ENCODE measurements at places on chromosomes 4 and X.

GRCh38 chr4:40305328-40306170, 29.6 kb upstream of the CHRNA9 start:
- DNase-seq = no peak

GRCh38 chrX:107662824-107663223, 34.5 kb downstream of the PRPS1 start:
- no peak for DNase-seq

DNA sequence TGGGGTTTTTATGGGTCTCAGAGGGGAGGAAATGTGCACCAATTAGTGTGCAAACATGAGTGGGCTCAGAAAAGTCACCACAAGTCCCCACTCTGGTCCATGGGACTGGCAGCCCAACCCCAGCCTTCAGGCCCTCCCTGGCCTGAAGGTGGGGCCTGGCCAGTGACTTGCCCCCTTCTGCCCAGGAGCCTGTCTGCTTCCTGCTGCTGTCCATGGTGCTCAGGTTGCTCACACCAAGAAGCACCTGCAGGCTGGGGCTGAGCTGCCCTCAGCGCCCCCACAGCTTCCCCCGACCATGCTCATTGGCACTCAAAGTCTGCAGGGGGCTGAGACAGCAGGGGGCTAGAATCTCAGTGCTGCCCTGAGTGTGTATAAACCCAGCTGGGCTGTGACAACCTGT, 30.6 kb upstream of the GC start:
- peak; percentile 10 for DNase-seq

DNA sequence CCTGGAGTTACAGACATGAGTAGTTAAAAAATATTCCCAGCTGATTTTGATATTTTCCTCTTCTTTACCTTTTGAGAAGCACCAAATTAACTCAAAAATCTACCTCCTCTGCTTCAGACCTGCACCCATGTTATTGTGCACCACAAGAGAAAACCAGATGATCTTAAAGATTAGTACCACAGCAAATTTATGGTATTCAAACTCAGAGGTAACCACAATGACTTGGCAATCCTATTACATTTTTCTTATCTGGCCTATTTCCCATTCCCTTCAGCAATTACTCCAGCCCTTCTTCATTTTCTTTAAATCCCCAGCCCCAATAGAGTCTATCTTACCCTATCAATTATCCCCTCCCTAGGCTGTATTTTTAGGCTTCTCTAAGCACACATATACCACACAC, 535.1 kb downstream of the FAT4 start:
- no peak for DNase-seq

DNA sequence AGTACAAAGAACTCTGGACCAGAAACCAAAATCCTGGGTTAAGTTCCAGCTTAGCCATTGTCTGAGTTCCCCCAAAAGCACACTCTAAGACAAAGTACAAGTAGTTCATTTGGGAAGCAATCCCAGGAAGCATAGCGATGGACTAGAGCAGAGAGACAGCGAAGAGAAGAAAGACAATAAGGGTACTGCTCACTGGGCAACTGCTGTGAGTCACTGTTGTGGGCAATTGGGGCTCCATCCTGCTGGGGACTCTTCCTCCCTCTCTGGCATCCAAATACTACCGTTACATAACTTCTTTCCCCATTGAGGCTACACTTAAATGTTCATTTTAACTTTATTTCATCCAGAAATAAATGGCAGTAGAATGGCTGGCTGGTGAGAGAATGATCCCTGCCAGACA, 14.1 kb downstream of the SRPX start:
- no peak for DNase-seq

DNA sequence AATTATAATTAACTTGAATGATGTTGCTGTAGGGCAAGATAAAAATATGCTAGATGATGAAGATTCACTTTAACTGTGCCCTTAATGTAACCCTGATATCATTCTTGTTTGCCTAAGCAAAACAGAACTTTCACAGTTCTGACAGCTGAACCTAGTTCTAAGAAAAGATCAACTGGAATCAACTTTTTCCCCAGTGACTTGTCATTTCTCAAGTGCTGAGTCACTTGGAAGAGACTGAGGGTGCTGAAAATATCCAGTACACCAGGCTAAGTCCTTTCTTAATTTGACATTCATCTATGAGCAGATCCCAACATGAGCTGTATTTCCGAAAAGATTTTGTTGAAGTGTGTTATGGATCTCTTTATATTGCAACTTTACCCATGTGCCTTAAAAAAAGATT, 140.4 kb downstream of the MID1IP1 start:
- no peak for DNase-seq

- no peak for DNase-seq
Observed at GRCh38 chrX:47862680-47863079, 26.0 kb downstream of the ZNF81 start.

GRCh38 chrX:153388722-153389459, 12.3 kb downstream of the PNMA6E start:
- DNase-seq = no peak

- DNase-seq = peak; percentile 23
Observed at GRCh38 chrX:68354879-68355628, 78.2 kb downstream of the OPHN1 start.

- DNase-seq = no peak
Observed at GRCh38 chr4:81049330-81049729, 18.8 kb downstream of the BMP3 start.

DNA sequence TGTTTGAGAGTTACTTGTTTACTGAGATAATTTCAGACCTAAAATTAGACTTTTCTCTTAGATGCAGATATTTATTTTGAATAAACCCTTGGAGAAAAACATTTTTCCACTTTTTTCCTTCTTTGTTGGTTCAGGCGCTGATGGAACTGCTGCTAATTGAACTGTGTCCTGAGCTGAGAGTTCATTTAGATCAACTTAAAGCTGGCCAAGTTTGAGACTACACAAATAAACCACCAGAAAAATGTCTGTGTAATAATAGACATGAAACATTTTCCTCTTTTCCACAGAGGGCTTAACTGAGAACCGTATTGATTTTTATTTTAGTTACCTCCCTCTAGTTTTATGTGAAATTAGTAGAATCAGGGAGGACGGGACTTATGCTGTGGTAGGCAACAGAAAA, 32.5 kb downstream of the LRP2BP start:
- DNase-seq = no peak

GRCh38 chrX:123291623-123292022, 107.5 kb downstream of the GRIA3 start:
- DNase-seq = peak; percentile 6

DNA sequence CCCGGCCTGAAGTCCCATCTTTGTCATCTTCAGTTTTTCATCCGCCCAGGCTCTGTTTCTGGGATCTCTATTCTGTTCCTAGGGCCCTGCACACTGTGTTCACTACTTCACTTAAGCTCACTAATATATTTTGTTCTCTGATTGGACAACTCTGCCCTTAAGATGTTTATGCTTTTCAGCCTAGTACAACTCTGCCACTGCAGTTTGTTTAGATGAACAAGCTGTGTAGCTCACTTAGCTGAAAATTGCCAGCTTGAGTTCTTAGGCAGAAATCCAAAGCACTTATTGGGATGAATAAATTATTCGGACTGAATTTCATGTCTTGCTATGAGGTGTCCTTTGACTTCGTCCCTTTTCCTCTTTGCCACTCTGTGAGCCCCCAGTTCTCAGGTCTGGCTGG, 60.8 kb downstream of the NYX start:
- no peak for DNase-seq

GRCh38 chr4:47672696-47673095, 165.2 kb downstream of the CORIN start:
- no peak for DNase-seq

GRCh38 chr4:152064282-152064681, 303.5 kb upstream of the GATB start:
- no peak for DNase-seq

DNA sequence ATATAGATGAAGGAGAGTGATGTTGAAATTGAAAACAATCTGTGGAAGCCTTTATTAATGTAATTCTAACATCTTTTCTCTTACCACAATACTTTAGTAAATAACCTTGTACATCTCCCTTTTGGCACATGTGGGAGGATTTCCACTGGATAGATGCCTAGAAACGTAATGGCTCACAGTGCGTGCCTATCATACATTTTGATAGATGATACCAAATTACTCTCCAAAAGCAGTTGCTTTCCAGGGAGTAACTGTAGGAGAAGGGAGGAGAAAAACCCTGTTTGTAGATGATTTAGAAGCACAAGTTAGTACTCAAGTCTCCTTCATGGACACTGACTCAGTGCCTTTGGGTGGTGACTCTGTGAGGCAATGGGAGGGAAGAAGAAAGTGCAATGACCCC, 476.3 kb downstream of the CCSER1 start:
- no peak for DNase-seq

GRCh38 chr4:30245140-30245539, 475.0 kb upstream of the PCDH7 start:
- no peak for DNase-seq

- DNase-seq = no peak
Observed at GRCh38 chr4:118730683-118731082, 45.5 kb downstream of the METTL14 start.

DNA sequence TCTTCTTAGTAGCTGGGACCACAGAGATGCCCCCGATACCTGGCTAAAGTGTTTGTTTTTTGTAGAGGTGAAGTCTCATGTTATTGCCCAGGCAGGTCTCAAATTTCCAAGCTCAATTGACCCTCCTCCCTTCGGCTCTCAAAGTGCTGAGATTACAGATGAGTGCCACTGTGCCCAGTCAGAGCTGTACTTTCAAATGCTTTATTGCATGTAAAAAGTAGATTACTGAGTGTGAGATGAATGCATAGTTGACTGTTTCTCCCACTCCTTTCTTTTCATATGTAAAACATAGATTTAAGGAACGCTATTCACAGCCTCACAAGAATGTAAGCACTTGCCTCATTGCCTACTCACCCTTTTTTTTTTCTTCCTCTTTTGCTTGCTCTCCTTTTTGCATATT, 984.4 kb upstream of the PABPC4L start:
- no peak for DNase-seq

DNA sequence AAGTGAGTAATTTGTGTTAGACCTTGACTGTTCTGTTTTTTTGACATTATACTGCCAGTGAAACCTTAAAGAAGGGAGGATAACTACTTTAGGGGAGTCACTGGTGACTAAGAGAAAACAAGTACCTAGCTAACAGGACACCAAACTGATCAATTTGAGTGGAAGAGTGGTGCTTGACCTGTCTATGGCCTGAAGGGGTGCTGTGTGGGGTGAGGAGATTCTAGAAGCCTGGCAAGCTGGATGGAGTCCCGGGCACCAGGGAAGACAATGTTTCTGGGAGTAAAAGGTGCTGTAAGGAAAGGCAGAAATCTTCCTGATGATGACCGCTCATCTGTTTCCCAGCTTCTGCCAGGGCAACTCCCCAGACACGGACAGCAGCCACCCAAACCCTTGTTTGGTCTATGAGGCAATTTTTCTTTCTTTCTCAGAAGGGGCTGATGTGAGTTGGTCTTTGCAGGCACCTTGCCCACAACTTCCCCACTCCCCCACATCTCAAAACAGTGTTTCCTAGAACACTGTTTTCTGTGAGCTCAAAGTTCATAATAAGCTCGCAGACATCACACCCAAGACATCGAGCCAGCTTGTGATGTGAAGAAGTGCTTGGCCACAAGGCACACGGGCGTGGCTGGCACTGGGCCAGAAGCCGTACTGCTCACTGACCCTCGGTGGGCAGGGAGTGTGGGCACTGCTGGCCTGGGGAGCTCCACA, 4.6 kb downstream of the TXK start:
- DNase-seq = no peak

DNA sequence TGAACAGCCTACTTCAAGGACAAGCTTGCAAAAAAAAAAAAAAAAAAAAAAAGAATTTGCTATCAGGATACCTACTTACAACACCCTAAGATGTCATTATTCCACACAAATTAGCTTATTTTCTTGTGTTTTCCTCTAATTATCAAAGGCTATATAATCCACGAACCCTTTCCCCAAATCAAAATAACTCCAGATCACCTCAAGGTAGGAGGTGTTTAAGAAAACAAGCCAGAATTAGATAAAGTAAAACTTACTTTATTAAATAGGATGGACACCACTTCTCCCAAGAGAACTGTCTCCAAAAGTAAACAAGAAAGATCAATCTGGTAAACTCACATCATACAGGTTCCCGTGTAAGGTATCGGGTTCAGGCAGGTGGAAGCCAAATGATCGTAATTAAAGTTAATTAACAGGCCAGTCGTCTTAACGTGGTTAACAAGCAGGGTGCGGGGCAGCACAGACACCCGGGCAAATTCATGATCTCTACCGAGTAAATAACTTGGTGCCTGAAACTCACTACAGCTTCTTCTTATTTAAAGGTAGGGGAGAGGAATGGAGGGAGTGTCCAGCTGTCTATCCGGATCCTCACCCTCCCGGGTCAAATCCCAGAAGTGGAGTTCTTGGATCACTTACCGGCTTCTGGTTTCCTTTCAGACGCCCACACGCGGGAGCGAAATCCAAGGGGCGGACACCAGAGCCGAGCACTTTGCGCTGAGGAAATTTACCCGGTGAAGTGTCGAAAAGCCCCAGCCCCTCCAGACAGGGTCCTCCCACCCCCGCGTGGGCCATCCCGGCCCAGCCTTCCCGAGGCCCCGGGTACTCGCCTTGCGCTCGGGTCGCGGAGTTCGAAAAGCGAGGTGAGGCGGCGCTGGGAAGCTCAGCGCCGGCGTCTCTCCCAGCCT, 708 bp downstream of the ARAP2 start:
- DNase-seq = peak; percentile 70

DNA sequence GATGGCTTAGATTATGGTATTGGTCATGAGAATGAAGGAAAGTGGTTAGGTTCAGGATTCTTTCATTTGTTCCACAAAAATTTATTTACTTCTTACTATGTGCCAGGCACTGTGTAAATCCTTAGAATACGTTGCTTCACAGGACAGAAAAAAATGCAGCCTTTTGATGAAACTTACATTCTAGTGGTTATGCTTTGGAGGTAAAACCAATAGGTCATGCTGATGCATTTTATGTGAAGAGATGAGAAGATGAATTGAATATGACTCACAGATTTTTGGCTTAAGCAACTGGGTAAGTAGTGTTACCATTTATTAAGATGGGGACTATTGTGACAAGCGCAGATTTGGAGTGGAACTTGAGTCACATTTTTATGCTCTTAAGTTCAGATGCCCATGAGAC, 165.3 kb downstream of the GLRA2 start:
- no peak for DNase-seq

DNA sequence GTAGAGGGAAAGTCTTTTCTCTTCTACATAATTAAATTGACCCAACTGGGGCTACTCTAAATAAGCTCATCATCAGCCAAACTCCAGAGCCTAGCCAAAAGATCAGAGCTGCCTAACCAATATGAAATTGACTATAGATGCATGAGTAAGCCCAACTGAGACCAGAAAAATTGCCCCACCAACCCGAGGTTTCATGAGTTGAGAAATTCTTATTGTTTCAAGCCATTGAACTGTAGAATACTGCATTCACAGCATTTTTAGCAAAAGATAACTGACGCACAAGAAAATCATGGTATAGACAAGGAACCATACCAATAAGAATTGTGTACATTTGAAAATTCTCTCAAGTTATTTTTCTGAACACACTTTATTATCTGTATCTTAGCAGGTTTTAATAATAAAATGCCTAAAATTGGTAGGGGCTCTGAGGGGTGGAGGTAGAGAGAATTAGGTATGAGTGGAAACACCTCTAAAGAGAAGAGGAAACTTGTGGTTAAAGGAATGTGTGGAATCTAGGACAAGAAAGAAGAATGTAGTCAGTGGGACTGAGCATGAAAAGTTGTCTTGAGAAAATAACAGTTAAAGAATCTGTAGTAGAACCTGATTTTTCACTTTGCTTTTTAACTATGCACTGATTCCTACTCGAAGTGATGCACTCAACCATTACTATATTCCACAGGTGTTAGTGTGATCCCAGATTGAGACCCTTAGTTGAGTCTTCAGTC, 200.9 kb upstream of the PPP1R2C start:
- no peak for DNase-seq

GRCh38 chr4:38034986-38035882, 75.0 kb downstream of the PTTG2 start:
- DNase-seq = peak; percentile 86
